NCI-H345 (cell line): ENCODE measurements at places on chromosomes 7 and 10.
A peak's percentile ranks its signal among the peaks of the same experiment; 100 is the strongest.

GRCh38 chr7:37709631-37710509 lies 26.3 kb downstream of the GPR141 start:
- no peak for DNase-seq

GRCh38 chr10:57692255-57692980 lies 575.3 kb downstream of the IPMK start:
- DNase-seq: no peak

DNA sequence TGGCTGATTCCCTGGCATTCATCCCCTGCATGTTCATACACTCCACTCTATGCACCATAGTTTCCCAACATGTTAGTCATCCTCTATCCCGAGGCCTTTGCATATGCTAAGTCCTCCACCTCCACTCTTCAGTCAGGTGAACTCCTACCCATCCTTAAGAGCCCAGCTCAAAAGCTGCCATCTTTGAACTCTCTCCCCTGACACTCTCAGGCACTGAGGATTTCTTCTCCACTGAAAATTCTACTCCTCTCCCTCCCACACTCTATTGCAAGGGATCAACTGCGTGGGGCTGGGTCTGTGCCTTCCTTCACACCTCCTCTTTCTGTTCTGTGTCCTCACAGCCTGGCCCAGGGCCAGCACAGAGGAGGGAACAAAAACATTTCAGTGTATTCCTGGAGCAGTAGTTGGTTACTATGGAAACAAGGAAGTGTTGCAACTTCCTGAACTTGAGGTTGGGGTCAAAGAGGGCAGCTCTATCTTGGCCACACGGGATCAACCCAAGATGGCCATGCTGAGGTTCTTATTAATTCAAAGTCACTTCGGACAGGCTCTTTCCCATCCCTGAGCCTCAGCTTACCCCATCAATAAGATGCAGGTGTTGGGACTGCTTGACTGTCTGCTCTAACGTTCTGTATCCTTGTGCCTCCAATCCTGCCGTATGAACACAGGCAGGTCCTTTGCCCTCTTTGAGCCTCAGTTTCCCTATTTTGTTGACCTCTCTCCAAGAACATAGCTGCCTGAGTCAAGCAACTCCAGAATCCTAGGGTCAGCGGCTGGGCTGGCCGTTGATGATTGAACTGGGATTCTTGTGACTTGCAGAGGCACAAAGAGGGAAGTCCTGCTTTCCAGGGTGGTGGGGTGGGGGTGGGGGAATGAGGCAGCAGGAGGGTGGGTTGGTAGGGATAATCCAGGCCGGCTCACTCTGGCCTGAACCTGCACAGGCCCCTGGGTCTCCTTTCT lies 15.5 kb downstream of the ZMIZ1 start:
- peak; percentile 8 for DNase-seq

DNA sequence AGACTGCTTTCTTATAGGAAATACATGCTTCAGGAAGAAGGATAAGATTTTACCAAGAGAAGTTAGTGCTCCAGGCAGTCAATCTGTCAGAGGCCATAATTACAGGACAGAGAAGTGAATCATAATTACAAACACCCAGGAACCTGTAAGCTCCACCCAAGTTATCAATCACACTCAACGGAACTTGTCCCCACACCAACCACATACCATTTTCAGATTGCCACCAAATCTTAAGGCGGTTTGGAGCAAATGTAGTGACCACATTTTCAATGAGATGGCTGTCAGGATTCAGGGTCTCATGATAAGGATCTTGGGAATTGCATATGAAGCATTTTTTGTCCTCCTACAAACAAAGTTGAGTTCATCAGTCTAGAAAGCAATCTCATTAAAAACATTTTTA lies 4.8 kb downstream of the LAMB1 start:
- no peak for DNase-seq

- peak; percentile 81 for DNase-seq
Measured at GRCh38 chr10:123496375-123496774, 169.8 kb upstream of the GPR26 start.

DNA sequence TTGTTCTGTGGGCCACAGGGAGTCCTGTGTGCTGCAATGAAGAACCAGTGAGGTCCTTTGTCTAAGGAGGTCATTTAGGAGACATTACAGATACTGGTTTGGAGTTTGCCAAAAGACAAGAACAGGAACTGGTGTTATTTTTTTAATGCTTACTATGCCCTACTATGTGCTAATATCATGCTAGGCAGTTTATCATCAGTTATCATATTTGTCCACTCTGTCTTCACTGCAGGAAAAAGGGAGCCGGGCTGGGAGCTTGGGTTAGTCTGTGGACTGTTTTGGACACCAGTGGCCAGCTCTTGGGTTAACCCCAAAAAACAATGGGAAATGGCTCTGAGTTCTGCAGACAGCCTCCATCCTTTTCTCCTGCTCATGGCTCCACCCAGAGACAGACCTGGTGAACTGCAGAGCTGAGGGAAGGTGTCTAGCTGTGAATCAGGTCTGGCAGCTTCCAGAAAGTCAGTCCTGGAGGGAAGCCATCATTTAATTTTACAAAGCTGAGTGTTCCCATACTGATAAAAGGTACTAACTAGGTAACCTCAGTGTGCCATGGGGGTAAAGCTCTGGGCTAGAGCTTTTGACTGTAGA lies 101.2 kb upstream of the ZNF746 start:
- peak; percentile 16 for DNase-seq

DNA sequence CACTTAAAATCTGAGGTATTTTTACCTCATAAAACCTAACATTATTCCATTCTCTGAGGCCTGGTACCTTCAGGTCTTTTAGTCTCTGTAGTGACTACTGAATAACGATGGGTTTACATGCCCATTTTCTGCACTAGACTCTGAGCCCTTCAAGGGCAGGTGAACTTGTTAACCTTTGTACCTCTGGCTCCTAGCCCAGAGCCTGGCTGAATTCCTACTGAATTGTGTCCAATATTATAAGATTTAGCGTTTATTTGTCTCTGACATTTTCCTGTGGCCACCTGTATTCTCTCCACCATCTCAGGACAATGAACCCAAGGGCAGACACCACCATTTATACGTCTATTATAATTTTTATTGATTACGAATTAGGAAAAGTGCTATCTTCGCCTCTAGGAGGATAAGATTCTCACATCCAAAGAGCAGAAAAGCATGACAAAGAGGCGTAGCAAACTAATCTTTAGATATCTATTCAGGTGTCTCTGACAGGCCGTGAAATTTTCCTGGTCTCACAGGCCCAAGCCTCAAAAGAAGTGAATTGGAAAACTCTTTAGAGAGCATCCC lies 27.9 kb upstream of the HNRNPH3 start:
- no peak for DNase-seq

DNA sequence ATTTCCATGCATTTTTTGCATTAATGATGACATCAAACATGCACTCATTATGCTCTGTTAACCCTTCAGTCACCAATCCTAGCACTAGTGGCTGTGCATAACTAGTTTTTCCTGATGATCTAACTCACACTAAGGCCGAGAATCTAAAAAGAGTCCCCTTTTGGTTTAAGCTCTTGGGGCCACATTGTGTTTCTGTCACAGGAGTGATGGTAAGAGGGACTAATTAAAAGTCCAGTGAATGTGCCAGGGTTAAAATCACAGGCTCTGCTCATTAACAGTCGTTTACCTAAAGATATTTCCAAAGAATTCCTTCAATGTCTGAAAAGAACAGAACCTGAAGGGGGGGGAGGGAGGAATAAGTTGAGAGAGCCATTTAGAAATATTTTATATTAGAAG lies 359.0 kb upstream of the ANKRD30A start:
- DNase-seq: no peak

DNA sequence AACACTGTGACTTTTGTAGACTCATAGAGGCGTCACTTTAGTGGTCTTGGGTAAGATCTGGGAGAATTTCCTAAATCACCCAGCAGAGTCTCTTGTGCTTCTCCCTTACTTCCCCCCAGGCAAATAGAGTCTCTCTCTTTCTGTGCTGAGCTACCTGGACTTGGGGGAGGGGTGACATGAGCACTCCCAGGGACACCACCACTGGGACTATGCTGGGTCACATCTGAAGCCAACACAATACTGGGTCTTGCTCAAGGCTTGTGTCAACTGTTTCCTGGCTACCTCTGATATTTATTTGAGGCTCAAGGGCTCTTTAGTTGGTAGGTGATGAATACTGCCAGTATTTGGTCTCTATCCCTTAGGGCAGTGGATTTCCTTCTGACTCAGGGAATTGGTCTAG lies 214.6 kb upstream of the TPK1 start:
- DNase-seq: peak; percentile 45

DNA sequence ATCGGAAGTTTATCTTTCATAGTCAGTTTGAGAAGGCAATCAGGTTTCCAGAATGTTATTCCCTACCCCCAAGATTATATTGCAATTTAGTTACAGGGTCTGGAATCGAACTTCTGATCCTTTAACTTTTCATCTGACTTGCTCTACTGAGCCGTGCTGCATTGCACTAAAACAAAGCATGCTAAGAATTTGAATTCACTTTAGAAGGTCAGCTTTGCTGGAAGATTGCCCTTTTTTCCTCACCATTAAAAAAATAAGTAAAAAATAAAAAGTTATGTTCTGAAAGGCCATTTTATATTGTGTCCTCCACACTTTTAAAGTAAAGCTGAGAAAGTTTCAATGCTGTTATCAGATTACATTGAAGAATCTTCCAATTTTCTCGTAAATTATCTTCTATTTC lies 388.8 kb upstream of the PHF14 start:
- DNase-seq: no peak

DNA sequence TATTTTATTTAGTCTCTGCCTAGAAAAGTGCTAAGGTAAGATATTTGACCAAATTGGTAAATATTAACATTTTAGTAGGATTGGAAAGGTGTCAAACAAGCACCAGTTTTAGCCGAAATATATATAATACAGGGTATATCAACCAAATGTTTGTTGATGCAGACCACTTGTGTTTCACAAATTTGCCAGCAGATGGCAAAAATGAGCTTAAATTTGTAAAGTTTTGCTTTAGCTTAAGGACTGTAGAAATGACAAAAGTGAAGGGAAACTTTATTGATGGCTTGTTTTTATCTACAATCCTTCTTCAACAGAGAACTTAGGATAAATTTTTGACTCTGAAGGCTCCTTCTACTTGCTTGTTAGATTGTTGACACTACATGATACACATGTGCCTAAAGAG lies 4.8 kb upstream of the POLR1F start:
- DNase-seq: peak; percentile 35

GRCh38 chr7:27686315-27686714 lies 23.6 kb upstream of the HIBADH start:
- no peak for DNase-seq

- DNase-seq: peak; percentile 2
Measured at GRCh38 chr10:96719200-96719599, 1.1 kb downstream of the PIK3AP1 start.

DNA sequence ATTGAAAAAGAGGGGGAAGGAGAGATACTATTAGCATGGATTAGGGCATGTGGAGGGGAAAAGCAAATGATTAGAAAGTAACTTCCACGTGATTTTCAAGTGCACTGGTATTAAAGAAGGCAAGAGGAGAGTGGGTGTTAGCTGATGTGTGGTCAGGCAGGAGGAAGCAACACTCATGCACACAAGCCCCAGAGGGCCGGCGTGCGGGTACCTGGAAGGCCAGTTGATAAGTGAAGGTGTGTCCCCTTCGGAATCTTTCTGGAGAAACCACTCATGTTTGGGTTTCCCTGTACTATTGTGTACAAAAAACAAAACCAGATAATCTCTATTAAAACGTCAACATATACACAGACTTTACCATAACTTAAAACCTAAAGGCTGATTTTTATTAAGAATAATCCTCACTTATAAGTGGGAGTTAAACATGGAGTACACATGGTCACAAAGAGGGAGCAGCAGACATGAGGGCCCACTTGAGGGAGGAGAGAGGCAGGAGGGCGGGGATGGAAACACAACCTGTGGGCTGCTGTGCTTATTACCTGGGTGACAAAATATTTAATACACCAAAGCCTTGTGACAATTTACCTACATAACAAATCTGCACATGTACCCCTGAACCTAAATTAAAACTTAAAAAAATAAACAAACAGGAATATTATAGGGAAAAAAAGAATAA lies 98.9 kb downstream of the SVIL start:
- DNase-seq: no peak

DNA sequence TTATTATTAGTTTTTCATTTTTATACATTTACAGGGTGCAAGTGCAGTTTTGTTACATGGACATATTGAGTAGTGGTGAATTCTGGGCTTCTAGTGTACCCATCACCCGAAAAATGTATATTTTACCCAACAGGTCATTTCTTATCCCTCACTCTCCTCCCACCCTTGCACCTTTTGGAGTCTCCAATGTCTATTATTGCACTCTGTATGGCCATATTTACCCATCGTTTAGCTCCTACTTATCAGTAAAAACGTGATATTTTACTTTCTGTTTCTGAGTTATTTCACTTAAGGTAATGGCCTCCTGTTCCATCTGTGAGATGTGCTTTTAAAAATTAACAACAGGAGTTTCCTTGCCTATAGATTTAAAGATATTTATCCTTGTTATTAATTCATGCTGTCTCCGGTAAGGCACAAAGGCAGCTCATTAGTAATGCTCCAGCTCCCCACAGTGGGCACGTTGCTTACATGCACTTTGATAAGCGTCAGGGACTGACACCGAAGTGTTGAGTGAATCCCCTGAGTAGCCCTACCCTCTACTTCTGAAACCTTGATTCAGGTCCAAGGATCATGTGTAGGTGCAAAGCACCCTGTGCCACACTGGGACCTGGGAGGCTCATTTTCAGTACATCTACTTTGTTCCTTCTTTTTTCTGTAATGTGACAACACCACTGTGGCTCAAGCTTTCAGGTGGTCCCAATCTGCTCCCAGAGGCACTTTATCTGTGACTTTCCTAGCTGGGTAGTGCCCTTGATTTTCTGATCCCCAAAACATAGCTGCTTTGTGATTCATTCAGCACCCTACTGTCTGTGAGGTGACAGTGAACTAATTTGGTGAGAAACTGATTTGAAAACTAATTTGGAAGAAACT lies 27.3 kb downstream of the HYAL4 start:
- peak; percentile 76 for DNase-seq
